ENCODE measurements at places on chromosomes 1 and 21.

DNA sequence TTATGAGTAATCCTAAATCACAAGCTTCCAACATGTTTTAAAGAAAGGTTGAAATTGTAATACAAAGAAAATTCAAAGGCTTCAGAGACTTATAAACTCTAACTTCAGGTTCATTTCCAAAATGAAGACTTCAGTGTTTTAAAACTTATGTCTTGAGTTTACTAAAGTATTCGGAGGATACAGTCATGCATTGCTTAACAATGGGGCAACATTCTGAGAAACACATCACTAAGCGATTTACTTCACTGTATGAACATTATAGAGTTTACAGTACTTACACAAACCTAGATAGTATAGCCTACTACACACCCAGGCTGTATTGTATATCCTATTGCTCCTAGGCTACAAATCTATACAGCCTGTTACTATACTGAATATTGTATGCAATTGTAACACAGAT, 38.3 kb downstream of the CEP170 start:
- DNase-seq = no peak

- peak; percentile 21 for DNase-seq
Measured at GRCh38 chr1:93304716-93305138, 41.0 kb upstream of the DR1 start.

DNA sequence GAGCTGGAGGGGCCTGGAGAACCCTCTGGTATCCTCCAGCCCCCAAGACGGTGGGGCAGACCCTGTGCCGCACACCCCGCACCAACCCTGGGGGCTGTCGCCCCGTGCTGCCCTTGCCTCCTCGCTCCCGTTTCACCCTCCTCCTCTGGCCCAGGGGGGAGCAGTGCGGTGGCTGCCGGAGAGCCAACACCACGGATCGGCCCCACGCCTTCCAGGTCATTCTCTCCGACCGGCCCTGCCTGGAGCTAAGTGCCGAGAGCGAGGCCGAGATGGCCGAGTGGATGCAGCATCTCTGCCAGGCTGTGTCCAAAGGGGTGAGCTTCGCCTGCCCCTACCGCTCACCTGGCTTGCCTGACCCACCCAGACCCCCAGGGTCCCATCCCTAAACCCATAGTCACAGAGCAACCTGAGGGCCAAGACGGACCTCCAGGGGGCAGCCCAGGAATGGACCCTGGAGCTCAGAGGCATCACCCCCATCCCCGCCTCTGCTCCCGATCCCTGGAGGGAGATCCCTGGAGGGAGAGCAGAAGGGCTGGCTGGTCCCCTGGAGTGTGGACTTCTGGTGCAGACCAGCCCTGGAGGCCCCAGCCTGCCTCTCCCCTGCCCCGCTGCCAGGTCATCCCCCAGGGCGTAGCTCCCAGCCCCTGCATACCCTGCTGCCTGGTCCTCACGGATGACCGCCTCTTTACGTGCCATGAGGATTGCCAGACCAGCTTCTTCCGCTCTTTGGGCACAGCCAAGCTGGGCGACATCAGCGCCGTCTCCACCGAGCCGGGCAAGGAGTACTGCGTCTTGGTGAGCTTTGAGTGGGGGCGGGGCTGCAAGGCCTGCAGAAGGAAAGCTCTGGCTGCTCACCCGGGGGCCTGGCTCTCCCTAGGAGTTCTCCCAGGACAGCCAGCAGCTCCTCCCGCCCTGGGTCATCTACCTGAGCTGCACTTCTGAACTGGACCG, 4.0 kb upstream of the SLC25A34 start:
- no peak for DNase-seq

DNA sequence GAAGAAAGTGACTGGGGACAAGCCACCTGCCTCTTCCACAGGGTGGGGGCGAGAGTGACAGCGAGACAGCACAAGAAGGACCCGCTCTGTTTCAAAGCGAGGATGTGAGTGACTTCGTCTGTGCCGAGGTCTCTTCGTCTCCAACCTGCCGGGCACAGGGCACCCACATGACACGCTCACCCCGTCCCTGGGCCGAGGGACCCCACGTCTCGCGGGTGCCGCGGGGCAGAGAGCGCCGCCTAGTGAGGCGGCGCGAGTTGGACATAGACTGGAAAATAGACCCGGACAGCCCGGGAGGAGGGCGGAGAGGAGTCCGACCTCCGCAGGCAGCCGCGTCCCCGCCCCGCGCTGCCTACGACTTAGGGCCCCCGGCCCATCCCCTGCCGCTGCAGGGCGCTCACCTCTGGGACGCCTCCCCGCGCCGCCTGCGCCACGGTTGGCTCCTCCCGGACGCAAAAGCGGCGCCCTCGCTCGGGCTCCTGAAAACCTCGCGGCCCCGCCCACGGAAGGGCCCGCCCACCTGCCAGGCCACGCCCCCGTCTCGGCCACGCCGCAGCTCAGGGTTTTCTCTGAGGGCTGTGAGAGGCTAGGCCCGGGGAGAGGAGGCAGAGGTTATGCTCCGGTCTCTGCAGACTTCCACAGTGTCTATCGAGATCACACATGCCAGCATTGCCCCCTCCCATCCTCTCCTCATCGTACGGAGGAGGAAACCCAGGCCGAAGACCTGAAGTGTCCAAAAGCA, at the start of gene TLR5:
TSS of gene TLR5 (minus strand) at position 454 of the 742 bp plus-strand sequence. CDS start 30,217 bp downstream, outside the sequence.
- DNase-seq = peak; percentile 16
